Panc1 (cell line): ENCODE measurements at places on chromosomes 13 and 19. TPM values are rescaled to one million over a fixed set of nuclear protein-coding genes. Genes with fewer than 3 reads are reported as not detected.

DNA sequence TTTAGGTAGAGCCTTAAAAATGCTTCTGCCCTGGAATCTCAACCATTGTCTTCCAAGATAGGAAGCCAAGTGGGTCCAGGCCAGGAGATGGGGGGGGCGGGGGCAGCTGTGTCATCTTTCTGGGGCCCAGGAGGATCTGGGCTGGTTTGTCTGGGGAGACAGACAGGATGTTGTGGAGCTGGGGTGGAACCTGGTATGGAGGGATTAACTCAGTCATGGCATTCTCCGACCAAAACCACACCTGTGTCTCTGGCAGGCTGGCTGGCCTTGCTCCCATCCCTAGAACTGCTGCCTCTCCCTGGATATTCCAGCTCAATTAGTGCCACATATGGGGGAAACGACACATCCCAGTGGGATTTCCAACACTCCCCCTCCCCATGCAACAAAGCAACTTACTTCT lies 2.7 kb upstream of the MAP2K7 start:
- DNase-seq, result no peak
- no peaks in the 10 kb centered on the region; the same call in 1 of the 2 replicates for H3K36me3 ChIP-seq
- H3K27me3 ChIP-seq, result no peaks in the 10 kb centered on the region
- H3K27ac ChIP-seq, result no peak overlapping the region

DNA sequence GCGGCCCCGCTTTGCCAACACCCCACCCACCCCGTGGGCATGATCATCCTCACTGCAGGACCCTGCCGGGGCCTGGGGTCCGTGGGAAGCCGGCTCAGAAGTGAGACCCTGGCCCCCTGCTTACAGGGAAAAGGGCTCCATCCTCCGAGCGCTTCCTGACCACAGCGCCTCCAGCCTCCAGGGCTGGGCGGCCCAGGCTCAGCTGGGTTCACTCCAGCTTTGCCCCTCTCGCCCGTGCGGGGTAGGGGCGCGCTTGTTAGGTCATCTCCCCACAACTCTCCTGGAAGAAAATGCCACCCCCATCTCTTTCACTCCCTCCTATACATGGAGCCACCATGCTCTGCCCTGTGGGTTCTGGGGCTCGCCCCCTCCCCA lies 6.6 kb upstream of the C1QTNF9B start:
- H3K27ac ChIP-seq, result no peak overlapping the region
- H3K4me3 ChIP-seq, result no peak overlapping the region
- peaks cover 5% of the 10 kb centered on the region for H3K27me3 ChIP-seq
- DNase-seq, result no peak
- no peaks in the 10 kb centered on the region for H3K36me3 ChIP-seq
- no peaks in the 10 kb centered on the region for H3K4me1 ChIP-seq

- no peaks in the 10 kb centered on the region for H3K27me3 ChIP-seq
- no peaks in the 10 kb centered on the region for H3K4me1 ChIP-seq
- H3K27ac ChIP-seq, result no peak overlapping the region
- DNase-seq, result no peak
These were observed 99.4 kb downstream of the ZMYM2 start for GRCh38 chr13:20057963-20058362.

DNA sequence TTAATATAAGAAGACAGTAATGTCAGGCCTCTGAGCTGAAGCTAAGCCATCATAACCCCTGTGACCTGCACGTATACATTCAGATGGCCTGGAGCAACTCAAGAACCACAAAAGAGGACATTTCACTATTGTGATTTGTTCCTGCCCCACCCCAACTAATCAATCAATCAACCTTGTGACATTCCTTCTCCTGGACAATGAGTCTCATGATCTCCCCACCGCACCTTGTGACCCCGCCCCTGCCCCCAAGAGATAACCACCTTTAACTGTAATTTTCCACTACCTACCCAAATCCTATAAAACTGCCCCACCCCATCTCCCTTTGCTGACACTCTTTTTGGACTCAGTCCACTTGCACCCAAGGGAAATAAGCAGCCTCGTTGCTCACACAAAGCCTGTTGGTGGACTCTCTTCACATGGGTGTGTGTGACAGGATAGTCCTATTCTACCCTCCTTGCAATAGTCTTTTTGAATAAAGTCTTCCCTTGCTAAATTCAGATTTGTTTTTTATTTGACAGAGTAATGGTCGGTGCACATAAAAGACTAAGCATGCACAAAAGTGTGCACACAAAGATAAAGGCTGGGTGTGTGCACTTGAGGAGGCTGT lies 14.0 kb downstream of the CD70 start:
- no peaks in the 10 kb centered on the region for H3K27me3 ChIP-seq
- no peaks in the 10 kb centered on the region for H3K4me1 ChIP-seq
- no peaks in the 10 kb centered on the region for H3K36me3 ChIP-seq
- H3K27ac ChIP-seq, result no peak overlapping the region

Gene ELSPBP1
- total RNA-seq, result not detected

Gene HCN2
- total RNA-seq, result 15.1 TPM
